HFF-Myc (cell line): ENCODE measurements at places on chromosomes 3 and 15.
A peak's percentile ranks its signal among the peaks of the same experiment; 100 is the strongest.

DNA sequence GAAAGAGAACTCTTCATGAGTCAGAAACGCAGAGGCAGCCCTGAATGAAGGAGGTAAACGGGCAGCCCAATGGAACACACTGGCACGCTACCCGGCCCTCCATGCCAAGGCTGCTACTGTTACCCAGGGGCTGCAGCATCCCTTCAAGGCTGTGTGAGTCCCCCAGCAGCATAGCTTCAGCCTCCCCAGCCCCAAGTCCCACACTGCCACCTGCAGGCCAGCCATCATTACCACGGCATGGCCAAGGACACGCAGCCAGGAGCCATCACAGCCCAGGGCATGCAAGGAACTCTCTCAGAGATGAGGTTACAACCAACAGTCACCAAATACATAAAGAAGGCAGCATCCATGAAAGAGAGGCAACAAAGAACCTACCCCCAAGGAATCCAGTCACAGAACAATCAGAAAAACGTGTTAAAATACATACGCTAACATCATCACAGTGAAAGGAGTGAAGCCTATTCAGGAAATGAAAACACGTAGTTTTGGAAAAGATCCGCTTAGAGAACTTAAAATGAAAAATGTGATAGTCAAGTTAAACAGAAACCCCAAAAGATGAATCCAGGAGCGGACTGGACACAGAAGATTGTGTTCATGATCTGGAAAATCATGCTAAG lies 22.4 kb downstream of the PLA2G4F start:
- no peak for DNase-seq

DNA sequence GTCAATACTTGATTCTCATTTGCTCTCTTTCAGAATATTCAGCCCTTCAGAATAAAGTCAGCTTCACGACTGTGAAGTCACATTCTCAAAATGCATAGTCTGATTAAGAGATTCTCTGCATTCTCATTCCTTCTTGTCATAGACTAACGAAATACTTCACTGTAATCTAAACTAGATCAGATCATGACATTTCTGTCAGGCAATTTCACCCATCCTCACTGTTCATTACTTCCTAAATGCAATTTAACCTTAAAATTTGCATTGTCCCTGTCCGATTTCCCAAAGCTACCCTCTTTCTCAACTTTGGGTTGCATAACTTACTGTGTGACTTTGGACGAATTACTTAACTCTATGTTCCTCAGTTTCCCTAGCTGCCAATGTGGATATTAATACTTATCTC lies 6.2 kb downstream of the RPL22L1 start:
- DNase-seq: no peak

- DNase-seq: no peak
These were observed at the start of gene TNNC1 for GRCh38 chr3:52453496-52454249. Gene TNNC1 (minus strand): TSS chr3:52454041. CDS start chr3:52454015, 26 bp downstream.

GRCh38 chr3:40821315-40821714 lies 296.6 kb downstream of the ZNF621 start:
- DNase-seq: no peak

- DNase-seq: peak; percentile 39
These were observed 44.5 kb downstream of the CTDSPL start for GRCh38 chr3:37905987-37906674.

DNA sequence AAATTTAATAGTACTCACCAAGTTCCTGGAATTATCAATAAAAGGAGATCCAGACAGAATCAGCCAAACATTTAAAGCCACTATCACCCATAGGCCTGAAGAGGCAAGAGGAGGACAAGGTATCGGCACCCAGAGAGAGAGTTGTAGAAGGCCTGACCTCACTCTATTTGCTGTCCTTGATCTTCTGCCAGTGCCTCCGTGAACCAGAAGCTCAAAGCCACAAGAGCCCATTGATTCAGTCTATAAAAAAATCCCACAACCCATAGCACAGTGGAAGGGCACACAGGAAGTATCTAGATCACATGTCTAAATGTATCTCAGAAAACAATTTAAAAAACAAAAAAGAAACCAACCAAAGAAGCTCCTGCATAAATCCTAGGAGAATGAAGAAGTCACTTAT lies 68.6 kb upstream of the FAM174B start:
- no peak for DNase-seq

GRCh38 chr3:186883686-186884058 lies 41.2 kb downstream of the ADIPOQ start:
- no peak for DNase-seq

DNA sequence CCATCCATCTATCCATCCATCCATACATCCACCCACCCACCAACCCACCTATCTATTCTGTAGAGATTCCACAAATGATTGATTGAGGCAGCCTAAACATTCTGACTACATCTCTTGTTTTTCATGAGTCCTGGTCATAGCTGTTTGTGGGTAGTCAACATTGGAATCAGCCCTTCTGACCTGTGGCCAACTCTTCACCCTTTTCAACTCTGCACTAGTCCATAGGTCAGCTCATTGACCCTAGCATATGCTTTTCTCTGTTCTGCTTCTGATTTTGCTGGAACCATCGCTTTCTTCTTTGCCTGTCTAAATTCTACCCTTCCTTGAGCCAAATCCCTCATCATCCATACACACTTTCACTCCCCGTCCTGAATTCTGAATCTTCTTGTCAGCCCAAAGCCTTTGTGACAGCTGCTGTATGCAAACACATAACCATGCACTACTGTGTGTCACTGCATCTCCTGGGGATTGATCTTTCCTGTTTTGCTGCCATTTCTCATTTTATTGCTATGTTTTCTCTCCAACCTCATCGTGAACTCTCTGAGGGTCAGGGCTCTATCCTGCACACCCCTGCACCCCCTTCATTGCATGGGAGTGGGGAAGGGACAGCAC lies 16.8 kb upstream of the KCTD6 start:
- no peak for DNase-seq

DNA sequence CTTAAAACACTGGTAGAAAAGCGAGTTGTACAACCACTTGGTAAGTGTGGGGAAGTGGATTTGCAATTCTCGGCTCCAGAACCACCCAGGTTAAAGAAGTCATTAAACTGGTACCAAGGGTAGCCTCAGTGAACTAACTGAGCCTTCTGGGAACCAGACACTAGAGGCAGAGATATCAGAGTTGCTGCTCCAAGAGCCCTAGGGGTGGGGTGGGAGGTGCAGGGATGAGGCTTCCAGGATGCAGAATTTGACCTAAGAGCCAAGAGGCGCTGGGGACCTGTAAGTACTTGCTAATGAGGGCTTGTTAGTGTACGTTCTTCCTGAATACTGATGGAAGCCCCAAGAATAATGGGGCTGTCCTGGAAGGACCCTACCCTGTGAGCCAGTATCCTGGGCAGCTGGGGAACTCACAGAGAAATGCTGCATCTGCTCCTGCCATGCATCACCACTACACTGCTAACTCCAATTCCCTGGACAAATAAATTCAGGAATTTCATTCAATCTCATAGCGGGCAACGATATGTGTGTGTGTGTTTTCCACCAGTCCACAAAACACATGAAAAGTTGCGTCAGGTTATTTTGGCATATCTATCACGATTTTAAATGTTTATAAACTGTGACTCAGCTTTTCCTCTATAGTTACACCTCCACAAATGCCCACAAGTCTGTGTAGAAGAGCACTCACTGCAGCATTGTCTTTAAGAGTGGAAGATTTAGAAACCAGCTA lies 23.8 kb downstream of the STIMATE start:
- no peak for DNase-seq

DNA sequence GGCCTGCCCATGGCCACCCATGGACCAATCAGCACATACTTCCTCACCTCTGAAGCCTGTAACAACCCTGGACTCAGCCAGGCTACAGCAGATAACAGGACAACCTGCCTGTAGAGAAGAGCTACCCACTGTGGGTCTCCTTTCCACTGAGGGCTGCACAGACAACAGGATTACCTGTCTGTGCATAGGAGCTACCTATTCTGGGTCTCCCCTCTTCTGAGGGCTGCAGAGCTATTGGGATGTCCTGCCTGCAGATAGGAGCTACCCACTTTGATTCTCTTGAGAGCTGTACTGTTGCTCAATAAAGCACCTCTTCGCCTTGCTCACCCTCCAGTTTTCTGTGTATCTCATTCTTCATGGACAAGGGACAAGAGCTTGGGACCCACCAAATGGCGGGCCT lies 23.8 kb upstream of the CHST2 start:
- no peak for DNase-seq

GRCh38 chr15:93865586-93865985 lies 365.8 kb upstream of the MCTP2 start:
- DNase-seq: no peak

- no peak for DNase-seq
These were observed 79.6 kb downstream of the CDIN1 start for GRCh38 chr15:36658898-36659639.

GRCh38 chr3:149553781-149554451 lies 79.4 kb downstream of the TM4SF4 start:
- DNase-seq: peak; percentile 85

DNA sequence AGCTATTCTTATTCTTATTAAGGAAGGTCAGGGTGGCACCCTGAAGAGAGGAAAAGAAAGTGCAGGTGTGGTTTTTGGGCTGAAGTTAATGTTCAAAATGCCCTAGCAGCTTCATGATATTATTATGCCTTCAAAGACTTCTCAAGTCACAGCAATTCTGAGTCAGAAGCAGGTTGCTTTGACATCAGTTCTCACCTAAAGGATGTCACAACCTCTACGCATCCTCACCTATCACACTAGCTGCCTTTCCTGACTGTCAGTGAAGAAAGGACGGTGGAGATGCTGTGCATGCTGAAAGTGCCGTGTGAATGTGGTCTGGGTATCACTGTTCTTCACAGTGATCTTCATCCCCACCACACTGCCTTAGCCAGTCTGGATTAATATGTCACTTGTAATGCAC lies 49.6 kb downstream of the NPTN start:
- DNase-seq: no peak

GRCh38 chr3:123039178-123039577 lies 11.6 kb upstream of the SEMA5B start:
- no peak for DNase-seq

DNA sequence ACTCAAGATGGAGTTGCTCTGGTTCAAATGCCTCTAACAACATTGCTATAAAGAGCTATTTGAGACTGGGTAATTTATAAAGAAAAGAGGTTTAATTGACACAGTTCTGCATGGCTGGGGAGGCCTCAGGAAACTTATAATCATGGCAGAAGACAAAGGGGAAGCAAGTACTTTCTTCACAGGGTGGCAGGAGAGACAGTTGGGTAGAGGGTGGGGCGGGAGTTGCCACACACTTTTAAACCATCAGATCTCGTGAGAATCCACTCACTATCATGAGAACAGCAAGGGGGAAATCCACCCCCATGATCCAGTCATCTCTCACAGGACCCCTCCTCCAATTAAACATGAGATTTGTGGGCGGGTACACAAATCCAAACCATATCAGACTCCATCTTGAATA lies 30.7 kb downstream of the MAP2K5 start:
- no peak for DNase-seq

DNA sequence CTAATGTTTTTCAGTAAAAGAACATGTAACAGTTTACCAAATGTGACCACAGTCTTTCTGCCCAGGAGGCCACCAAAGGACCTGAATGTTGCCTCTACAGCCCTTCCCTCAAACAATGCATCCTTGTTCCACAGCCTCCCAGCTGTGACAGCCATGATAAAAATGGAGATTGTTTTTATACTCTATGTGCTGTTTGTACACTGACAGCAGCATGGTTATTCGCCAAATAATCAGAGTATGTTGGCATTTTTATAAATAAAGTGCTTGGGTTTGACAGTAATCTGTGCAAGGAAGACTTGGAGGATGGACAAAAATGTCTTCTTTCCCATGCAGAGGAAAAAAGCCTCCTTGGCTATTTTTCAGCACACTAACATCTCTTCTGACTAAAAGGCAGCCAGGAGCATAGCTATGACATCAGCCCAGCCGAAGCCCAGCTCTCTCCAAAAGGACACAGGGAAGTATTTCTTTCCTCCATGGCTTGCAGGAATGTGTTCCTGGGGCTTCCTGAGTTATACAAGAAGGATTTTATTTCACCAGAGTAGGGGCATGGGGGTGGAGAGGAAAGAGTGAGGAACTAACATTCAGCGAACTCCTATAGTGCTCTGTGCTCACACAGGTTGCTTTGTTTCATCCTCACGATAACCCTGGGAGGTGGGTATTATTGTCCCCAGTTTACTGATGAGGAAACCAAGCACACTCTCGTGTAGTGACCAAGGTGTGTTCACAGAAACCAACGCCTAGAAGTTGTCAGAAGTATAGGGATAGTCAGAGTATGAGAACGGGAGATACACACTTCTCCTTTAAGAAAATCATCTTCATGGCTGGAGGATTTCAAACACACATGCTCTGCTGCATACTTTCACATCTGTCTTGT lies 339.7 kb downstream of the MECOM start:
- DNase-seq: no peak

GRCh38 chr3:140630366-140630765 lies 47.5 kb upstream of the TRIM42 start:
- DNase-seq: no peak

DNA sequence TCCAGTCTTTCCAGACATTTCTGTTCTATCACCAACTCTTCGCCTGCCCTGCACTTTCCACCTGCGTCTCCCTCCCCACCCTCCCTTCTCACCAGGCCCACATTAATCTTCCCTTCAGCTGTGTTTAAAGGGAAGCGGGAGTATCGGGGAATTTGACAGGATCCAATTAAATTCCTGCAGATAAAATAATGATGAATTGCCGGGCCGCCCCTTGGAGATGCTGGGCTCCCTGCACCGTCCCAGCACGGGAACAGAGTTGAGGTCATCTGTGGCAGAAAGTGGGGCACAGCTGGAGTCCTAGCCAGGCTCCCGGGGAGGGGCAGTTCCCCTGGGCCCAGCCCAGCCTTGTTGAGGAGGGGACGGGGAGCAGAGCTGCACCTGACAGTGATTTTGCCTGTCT lies 30.3 kb downstream of the PLXNA1 start:
- DNase-seq: no peak

- DNase-seq: no peak
These were observed at the start of gene CFAP100 for GRCh38 chr3:126394179-126394976. Gene CFAP100 (plus strand): TSS chr3:126394909. CDS start chr3:126396001, 1,092 bp downstream.

- DNase-seq: no peak
These were observed 36.6 kb downstream of the CD86 start for GRCh38 chr3:122091602-122092295.

- DNase-seq: no peak
These were observed 15.3 kb downstream of the IGDCC3 start for GRCh38 chr15:65362491-65362890.
